ENCODE measurements at places on chromosomes 2 and 18.

- DNase-seq: no peak
These were observed 453.9 kb upstream of the TRIB2 start for GRCh38 chr2:12262681-12263436.

DNA sequence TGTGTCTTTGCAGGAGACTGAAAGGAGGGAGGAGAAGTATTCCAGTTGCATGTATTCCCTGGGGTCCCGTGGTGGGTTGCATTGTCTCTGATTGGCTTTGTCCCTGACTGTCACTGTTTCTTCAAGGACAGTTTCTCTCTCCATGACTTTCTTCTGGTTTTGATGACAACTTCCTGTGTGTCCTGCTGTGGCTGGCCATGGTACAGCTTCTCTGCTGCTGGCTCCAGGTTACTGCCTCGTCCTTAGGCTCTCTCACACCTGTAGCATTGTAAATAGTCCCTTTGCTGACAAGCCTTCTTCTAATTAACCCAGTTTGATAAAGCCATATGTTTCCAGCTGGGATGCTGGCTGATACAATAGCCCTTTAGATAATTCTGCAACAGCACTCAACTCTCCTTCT, 129.0 kb downstream of the LPIN1 start:
- DNase-seq: no peak

DNA sequence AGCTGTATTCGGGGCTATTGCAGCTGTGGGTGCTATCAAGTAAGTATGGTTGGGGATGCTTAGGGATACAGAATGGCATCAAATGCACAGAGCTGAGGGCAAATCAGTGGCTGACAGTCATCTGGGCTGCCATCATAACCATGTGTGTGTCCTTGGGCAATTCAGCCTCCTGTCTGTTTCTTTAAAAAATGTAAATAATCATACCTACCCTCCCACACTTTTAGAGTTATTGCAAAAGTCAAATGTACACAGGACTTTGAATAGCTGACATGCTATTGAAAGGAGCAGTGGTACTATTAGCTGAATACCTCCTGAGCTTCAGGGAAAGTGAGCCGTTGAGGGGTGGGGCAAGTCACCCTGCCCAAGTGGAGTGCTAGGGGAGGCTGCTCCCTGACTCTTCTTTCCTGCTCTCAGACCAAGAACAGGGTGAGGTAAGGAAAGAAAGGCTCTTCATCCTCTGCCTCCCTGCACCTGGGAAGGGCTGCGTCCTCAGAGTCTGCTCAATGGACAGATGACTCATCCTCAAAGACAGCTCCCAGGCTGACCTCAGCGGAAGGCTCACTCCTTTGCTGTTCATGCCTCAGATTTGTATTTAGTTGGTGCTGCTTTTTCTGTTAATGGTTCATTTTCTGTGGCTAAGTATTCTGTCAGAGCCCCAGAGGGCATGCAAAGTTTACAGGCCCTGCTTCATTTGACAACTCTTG, 54.9 kb upstream of the BZW1 start:
- DNase-seq: no peak

- no peak for DNase-seq
These were observed 63.2 kb downstream of the GNAL start for GRCh38 chr18:11752116-11752911.

GRCh38 chr2:170405326-170405725, 227.4 kb downstream of the MYO3B start:
- no peak for DNase-seq

- DNase-seq: no peak
These were observed 51.3 kb upstream of the RND3 start for GRCh38 chr2:150538651-150539201.
